Stimulated activated CD4-positive, alpha-beta T cell treated with anti-CD3 and anti-CD28 coated beads, Interleukin-1b, Interleukin-23, amount 100 ng/mL, for 24 hours (primary cell): ENCODE measurements at places on chromosomes 4 and X.

DNA sequence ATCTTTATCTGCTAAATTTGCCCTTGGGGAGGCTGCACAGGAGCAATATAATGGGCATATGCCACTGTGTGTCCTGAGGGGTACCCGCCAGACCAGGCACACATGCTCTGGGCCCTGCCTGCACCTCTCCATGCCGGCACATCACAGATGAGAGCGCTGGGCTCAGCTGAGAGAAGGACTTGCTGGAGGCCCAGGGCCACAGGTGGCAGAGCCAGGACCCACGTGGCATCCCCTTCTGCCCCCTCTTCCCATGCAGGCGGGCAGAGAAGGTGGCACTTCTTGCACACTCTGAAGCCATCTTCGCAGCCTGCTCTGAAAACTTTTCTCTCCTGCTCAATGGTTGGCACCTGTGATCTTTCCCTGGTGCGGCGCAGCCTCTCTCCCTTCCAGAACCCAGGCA lies 20.1 kb downstream of the CPZ start:
- DNase-seq = no peak

GRCh38 chr4:7964459-7964858 lies 24.8 kb upstream of the AFAP1 start:
- DNase-seq = no peak

DNA sequence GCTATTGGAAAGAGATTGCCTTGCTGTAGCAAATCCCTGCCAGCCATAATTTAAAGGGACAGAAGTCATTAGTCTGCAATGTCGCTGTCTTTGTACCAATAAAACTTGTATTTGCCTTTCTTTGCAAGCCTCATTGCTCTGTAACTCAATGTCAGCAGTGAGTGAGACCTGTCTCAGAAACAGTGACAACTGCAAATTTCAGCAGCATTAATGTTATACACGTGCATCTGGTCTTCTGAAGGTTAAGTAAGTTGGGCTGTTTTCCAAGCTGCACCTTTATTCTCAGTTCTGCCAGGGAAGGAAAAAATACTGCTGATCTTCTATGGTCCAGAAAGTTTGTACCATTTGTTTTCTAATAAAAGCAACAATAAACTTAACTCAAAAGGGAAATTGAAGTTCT lies 543.1 kb downstream of the TRIML1 start:
- DNase-seq = no peak

DNA sequence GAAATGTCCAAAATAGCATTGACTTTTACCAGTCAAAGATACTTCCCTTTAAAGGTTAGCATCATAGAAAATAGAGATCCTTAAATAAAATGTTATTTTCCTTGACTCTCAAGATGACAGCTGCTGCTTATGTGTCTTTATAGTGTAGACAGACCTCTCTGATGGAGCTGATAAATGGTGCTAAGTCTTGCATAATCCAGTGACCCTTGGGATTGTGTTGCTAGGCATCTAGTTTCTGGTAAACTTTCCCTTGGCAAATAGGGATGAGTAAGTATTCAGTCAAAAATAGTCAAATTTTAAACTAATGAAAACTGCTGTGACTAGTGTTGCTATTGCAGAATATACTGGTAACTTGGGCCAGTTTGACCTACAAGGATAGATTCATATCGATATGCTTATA lies 53.6 kb downstream of the MBNL3 start:
- no peak for DNase-seq

GRCh38 chrX:153299855-153300254 lies 21.7 kb downstream of the PNMA6F start:
- DNase-seq = no peak

GRCh38 chrX:35289952-35290351 lies 347.4 kb downstream of the FAM47B start:
- no peak for DNase-seq

- no peak for DNase-seq
These were observed 28.8 kb upstream of the JADE1 start for GRCh38 chr4:128780688-128781087.

DNA sequence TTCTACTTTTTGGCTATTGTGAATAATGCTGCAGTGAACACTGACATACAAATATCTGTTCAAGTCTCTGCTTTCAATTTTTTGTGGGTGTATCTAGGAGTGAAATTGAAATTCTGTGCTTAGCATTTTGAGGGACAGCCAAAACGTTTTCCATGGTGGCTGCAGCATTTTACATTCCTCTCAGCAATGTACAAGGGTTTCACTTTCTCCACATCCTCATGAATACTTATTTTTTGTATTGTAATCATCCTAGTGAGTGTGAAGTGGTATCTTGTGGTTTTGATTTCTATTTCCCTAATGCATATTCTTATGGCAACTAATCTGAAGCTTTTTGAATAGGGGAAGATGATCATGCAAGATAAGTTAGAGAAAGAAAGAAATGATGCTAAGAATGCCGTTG lies 40.3 kb downstream of the HSPA4L start:
- no peak for DNase-seq
